Right atrium auricular region (tissue), 2 donors: ENCODE measurements at places on chromosomes 7 and 10.

GRCh38 chr7:156475666-156476065 lies 164.9 kb upstream of the RNF32 start:
- DNase-seq = no peak

- no peak for DNase-seq
These were observed 109.5 kb upstream of the ZEB1 start for GRCh38 chr10:31209478-31209877.

DNA sequence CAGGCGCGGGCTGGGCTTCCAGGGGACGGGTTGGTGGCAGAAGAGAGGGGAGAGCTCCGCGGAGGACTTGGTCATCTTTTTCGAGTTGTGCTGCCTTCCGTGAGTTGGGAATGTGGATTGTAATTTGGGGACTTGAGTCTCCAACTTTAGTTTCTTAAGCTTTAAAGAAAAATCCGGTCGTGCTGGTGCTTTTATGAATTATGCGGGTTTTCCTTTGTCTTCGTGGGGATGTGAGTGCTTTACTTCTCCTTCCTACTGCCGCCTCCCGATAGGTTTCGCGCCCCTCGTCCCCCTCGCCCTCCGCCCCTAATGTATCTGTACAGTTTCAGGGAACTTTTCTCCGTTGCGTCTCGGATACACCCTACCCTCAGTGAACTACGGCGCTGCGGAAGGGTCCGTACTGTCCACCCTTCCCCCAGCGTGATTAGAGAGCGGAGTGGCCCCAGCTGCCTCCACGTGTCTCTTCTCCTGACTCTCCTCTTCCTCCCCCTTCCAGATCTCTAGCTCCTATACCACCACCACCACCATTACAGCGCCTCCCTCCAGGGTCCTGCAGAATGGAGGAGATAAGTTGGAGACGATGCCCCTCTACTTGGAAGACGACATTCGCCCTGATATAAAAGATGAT lies 649 bp downstream of the SCD start:
- no peak for DNase-seq

DNA sequence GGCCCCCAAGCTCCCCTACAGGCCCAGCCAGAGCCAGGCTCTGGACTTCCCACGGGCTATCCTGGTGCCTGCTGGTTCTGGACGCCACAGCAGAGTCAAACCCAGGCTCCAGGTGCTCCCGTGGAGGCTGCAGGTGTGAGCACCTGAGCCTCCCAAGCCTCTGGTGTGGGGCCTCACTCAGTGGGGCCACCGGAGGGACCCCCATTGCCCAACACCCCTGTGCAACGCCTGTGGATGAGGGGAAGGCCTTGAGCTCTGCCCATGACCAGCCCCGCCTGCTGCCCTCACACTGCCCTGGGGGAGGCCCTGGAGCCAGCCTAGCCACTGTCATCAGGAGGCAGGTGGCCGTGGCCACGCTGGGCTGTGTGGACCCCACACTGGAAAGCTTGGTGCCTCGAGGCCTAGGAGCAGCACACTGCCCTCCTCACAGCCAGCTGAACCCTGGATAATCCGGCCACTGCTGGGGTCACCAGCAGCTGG lies 229.3 kb downstream of the MAD1L1 start:
- no peak for DNase-seq

DNA sequence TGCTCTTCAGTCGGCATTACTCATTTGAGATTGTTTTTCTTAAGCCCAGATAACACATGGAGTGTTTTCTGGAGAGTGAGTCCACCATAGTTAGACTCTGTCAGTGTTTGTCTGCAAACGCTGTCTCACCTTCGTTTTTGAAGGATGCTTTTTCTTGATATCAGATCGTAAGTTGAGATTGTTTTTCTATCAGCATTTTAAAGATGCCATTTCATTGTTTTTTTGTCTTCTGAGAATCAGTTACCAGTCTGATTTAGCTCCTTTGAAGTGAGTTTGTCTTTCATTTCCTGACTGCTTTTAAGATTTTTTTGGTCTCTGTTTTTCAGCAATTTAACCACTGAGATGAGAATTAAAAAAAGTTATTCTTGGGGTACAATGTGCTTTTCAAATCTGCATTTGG lies 137.4 kb downstream of the WDR37 start:
- DNase-seq = no peak

DNA sequence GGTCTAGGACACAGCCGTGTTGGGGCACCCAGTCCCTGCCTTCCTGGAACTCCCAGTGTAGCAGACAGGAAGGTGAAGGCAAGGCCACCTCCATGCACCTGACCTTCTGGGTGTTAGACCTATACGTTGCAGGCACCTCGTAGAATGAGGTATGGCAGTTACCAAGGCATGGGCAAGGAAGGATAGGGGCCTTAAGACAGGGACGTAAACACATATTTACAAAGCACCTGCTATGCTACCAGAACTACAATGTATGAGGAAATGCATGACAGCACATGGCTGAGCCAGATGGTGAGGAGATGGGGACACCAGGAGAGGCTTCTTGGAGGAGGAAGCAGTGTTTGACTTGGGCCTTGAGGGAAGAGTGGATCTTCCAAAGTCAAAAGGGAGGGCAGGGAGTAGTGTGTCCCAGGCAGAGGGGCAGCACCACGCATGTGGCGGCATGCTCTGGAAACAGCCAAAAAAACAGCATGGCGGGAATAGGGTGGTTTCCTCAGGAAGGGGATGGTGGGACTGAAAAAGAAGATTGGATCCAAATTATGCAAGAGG lies 231.2 kb downstream of the FANK1 start:
- DNase-seq = peak; percentile 40

DNA sequence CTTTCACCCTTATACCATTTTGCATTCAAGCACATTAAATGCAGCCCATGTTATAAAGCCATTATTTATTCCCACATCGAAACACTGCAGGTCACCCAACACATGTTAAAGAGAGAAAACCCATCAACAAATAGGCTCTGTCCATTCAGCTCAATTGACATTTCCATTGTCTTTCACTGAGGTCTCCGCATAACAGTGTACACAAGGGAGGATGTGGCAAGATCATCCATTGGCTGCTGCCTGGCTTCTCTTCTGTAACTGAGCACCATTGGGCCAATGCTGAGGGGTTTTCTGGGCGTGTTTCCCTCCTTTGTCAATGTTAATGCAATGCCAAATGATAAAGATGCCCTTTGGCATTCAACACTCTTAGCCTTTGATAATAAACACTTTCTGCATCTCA lies 278.1 kb upstream of the SP4 start:
- no peak for DNase-seq

- no peak for DNase-seq
These were observed 238.7 kb upstream of the PRSS58 start for GRCh38 chr7:142496545-142496991.

- DNase-seq = no peak
These were observed 335.7 kb downstream of the PHTF2 start for GRCh38 chr7:78134256-78134655.

DNA sequence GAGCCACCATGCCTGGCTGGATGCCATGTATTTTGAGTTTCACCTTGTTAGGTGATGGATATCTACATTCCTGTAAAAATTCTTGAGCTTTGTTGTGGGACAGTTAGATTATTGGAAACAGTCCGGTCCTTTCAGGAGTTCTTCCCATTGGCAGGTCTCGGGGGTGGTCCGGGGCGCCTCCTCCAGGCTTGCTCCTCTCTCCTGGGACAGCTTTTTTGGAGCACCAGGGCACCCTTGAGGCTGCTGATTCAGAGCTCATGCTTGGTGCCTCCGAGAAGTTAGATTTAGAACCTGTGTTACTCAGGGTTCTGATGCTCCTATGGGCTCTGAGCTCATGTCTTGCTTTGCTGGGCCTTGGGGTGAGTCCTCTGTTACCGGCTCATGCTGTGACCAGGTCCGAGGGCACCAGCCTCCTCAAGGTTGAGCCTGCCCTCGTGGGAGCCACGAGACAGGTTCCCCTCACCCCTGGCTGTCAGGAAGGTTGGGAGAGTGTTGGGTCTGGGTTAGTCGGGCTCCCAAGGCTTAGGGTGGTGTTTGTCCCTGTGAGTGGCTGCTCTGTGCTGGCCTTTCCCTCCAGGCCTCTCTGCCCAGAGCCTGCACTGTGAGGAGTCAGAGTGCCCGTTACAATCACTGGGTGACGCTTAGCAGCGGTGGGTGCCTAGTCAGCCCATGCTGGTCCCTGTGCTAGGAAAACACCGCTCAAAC lies 6.0 kb downstream of the SPRN start:
- DNase-seq = peak; percentile 38

- DNase-seq = no peak
These were observed 59.3 kb upstream of the ATRNL1 start for GRCh38 chr10:115033898-115034297.

- DNase-seq = no peak
These were observed 19.8 kb downstream of the ZNF467 start for GRCh38 chr7:149753375-149754233.

DNA sequence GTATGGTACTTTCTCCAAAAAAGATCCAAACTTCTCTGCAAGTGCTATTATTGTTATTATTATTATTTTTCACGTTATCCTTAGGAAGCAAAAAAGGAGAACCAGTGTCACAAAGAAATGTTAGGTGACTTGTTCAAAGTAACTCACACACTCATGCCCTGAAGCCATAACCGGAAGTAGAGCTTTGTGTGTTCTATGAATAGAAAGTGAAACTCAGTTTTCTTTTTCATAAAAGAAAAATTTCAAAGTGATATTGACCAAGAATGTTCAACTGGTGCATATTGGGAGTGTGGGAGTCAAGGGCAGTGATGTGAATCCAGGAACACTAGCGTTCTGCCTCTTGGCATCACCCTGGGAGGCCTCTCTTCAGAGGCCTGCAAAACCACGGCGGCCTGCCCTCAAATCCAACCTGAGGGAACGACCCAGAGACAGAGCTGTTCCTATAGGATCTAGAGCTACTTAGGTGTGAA lies 106.1 kb downstream of the PRKCQ start:
- DNase-seq = no peak

- peak; percentile 9 for DNase-seq
These were observed 17.5 kb upstream of the LYZL2 start for GRCh38 chr10:30647089-30647488.

- DNase-seq = peak; percentile 28
These were observed 477.5 kb downstream of the PTPRN2 start for GRCh38 chr7:158110034-158110590.

DNA sequence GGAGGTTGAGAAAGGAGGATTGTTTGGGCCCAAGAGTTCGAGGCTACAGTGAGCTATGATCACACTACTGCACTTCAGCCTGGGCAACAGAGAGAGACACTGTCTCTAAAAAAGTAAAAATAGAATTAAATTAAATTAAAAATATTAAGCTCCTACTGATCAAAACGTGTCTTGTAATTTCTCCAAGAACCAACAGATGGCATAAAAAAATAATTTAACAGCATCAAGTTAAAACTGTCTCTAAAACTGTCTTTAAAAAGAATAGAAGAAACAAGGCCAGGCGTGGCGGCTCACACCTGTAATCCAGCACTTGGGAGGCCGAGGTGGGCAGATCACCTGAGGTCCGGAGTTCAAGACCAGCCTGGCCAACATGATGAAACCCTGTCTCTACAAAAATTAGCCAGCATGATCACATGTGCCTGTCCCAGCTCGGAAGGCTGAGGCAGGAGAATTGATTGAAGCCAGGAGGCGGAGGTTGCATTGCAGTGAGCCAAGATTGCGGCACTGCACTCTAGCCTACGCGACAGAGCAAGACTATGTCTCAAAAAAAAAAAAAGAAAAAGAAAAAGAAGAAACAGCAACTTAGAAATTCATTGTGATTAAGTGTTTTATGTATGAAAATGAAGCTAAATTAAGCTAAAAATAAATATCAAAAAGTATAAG lies 24.5 kb downstream of the MTPAP start:
- no peak for DNase-seq

GRCh38 chr10:74244097-74244685 lies 93.2 kb downstream of the ADK start:
- no peak for DNase-seq

- DNase-seq = no peak
These were observed 16.0 kb downstream of the SFTPD start for GRCh38 chr10:79932841-79933379.

DNA sequence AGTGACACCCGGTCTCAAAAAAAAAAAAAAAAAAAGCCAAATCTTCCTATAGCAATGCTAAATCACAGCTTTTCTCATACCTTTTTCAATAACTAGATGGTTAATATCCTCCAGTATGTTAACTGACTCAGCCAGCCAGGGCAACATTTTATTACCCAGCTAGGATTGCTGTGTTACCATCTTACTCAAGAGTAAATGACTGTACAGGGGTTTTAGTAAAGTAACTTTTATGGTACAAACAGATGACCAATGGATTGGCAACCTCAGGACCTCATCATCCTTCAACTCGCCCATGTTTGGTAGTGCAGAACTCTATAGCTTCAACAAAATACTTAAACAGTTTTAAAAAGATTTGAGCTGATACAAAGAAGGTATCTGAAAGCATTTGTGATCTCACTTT lies 59.5 kb downstream of the HBP1 start:
- DNase-seq = no peak

DNA sequence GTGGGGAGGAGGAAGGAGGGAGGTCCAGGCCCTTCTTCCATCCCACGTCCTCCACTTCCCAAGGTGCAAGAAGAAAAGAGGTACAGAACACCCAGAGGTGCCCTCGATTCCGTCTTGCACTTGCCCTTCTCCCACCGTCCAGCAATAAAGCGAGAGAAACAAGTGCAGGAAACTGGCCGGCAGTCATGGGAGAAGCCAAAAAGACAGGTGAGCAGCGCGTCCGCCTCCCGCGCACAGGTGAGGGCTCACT lies 1.3 kb downstream of the C10orf95 start:
- DNase-seq = no peak

GRCh38 chr10:120162471-120162870 lies 269.9 kb downstream of the SEC23IP start:
- no peak for DNase-seq

GRCh38 chr10:125238682-125239081 lies 78.3 kb upstream of the CTBP2 start:
- no peak for DNase-seq

DNA sequence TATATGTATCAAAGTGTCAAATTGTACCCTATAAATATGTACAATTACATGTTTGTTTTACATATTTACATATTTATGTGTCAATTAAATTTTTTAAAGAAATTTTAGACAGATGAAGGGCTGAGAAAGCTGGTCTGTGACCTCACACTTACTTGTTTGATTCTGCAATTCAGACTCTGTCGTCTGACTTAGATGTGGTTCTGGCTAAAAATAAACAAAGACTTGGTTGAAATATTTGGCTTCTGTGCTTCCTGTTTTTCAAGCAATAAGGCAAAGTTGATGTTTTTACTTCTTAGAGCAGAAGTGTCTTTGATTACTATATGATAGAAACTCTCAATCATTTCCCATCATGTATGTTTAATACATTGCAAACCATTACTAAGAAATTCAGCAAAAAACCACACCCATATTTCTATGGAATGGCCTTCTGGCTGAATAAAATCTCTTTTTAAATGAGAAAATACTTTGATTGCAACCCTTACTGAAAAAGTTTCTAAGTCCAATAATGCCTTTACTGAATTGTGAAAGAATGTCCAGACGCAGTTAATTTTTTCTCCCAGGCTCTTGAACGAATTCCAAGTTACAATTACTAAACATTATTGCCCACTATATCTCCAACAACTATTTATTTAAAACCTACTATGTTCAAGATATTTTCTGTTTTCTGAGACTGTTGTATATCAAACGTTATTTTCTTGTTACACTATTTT lies 59.5 kb upstream of the PRKG1 start:
- DNase-seq = no peak
